ENCODE measurements at places on chromosomes 12 and 14. TPM values are rescaled to one million over a fixed set of nuclear protein-coding genes. Genes with fewer than 3 reads are reported as not detected.

DBX2 gene
- total RNA-seq, result not detected

CLEC4C gene
- not detected for total RNA-seq

YBX3 gene
- 80.9 TPM for total RNA-seq

INHBC gene
- total RNA-seq, result not detected

EMP1 gene
- 84.7 TPM for total RNA-seq

HHIPL1 gene
- 9.3 TPM for total RNA-seq

LRRIQ1 gene
- total RNA-seq, result 0.44 TPM

MYF5 gene
- total RNA-seq, result not detected

PTPRQ gene
- 1.2 TPM for total RNA-seq

ESPL1 gene
- 14.1 TPM for total RNA-seq

PTGER2 gene
- total RNA-seq, result 34.5 TPM

ADAM20 gene
- 1.9 TPM for total RNA-seq

OR4K14 gene
- total RNA-seq, result not detected

SLC10A1 gene
- total RNA-seq, result not detected

PTGDR gene
- total RNA-seq, result not detected

NOVA1 gene
- 7.9 TPM for total RNA-seq

SERPINA4 gene
- not detected for total RNA-seq

FBXO21 gene
- total RNA-seq, result 84.2 TPM

VASH1 gene
- total RNA-seq, result 6.3 TPM

OR4E2 gene
- not detected for total RNA-seq

CAPZA3 gene
- not detected for total RNA-seq

Measured in smooth muscle cell of trachea (primary cell).